ENCODE measurements at places on chromosomes 7 and 10. TPM values are rescaled to one million over a fixed set of nuclear protein-coding genes. Genes with fewer than 3 reads are reported as not detected.

GRCh38 chr7:21730399-21730798 is 187.6 kb downstream of the DNAH11 start:
- DNase-seq, result no peak

Gene SUPV3L1
- 38.3 TPM for total RNA-seq

DNA sequence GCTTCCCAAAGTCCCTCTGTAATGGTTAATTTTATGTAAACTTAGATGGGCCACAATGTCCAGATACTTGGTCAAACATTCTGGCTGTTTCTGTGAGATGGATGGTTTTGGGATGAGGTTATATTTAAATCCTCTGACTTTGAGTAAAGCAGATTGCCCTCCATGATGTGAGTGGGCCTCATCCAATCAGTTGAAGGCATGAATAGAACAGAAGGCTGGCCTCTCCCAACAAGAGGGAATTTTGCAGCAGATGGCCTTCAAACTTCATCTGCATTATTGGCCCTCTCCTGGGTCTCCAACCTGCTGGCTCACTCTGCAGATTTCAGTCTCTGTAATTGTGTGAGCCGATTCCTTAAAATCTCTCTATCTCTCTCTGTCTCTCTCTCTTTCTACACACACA is 362.3 kb downstream of the GRID1 start:
- no peak for DNase-seq

GRCh38 chr10:64093946-64094535 is 572.8 kb downstream of the REEP3 start:
- DNase-seq, result no peak

- no peak for DNase-seq
These were observed 16.1 kb upstream of the TAS2R40 start for GRCh38 chr7:143205560-143206293.

- no peak for DNase-seq
These were observed 19.9 kb upstream of the MAP3K8 start for GRCh38 chr10:30413996-30414576.

DNA sequence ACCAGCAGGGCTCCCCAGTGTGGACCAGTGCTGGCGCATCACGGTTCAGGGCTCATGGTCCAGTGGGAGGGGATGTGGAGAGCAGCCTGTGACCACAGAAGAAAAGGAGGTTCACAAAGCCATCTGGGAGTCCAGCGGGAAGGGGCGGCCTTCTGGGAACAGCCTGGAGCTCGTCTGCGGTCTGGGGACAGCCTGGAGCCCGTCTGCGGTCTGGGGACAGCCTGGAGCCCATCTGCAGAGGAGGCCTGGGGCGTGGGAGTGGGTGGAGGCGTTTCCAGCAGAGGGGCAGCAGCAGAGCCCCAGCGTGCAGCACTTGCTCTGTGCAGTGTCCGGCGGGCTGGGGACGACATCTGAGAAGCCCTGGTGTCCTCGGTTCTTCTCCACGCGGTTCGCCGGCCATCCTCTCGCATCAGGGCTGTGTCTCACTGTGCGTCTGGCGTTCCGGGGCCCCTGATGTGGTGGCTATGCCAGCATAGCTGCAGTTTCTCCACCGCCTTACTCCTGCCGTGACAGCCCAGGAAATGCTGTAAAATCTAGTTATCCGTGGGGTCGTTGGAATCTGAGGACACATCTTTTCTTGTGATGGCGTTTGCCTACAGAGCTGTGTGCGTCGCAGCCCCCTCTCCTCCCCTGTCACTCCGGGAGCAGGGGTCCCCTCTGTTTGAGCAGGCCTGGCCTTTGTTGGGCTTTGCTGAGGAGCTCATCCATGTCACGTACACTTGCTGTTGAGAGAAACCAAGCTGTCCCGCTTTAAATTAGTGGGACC is 104.6 kb downstream of the INPP5A start:
- DNase-seq, result peak; percentile 21

DNA sequence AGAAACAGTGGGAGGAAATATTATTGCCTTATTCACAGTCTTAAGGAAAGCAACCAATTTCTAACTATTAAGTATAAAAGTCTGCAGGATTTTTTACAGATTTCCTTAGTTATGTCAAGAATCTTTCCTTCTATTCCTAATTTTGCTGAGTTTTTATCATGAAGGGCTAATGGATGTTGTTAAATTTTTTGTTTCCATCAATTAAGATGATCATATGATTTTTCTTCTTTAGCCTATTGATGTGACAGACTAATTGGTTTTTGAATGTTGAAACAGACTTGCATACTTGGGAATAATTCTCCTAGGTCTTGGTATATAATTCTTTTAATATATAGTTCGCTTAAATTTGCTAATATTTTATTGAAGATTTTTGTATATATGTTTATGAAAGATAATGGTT is 569.1 kb upstream of the KCND2 start:
- DNase-seq, result no peak

Gene TCAF2
- 20.9 TPM for total RNA-seq

- no peak for DNase-seq
These were observed 36.5 kb downstream of the EBF3 start for GRCh38 chr10:129927351-129928120.

GRCh38 chr10:94156453-94156852 is 162.7 kb downstream of the PLCE1 start:
- DNase-seq, result no peak

Gene GBX1
- total RNA-seq, result not detected

- DNase-seq, result no peak
These were observed 160.5 kb downstream of the RAPGEF5 start for GRCh38 chr7:22196429-22196828.

DNA sequence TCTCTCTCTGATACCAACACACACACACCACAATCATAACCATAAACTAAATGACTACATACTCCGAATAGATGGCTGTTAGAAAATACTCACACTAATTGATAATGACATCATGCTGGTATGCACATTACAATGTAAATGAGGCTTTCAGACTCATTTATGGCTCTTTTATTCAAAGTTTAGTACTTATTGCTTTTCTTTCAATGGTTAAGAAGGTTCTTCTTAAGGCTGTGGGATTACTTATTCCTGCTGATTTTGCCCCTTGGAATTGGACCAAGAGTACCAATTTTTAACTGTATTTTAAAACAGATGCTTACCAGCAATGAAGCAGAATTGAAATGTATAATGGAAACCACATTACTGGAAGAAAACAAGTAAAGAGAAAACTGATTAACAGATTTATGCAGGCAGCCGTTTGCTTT is 20.6 kb upstream of the CABCOCO1 start:
- DNase-seq, result no peak

DNA sequence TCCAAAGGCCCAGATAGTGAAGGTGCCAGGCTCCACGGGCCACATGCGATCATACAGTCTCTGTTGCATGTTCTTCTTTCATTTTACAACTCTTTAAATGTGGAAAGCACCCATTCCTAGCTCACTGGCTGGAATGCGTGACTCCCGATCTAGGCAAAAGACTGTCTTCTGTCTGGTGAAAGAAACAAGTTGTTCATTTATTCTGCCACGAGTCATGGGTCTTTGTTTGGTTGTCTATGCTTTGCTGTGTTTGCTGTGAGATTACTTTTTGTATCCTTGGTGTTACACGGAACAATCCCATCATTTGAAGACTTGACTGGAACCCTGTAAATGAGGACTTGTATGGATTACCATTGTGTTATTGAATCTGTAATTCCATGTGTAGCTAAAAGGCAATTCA is 41.9 kb downstream of the NPVF start:
- no peak for DNase-seq

DNA sequence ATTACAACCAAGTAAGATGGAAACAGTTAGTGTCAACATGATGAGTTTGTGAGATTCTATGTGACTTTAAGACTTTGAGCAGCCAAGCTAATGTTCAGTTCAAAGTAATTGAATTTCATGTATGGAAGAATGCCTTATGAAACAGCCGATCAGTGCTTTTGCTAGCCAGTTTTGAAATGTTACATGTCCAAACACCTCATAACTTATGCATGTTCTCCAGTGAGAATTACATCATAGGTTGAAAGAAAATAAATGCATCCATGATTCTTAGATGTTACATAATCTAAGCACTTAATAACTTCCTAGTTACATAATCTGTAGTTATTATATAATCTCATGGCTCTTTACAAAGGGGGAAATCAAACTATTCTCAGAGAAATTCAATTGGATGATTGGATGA is 211.3 kb downstream of the BICC1 start:
- no peak for DNase-seq
